ENCODE measurements at places on chromosomes 13 and 19.

GRCh38 chr19:7645163-7645562, 8.3 kb downstream of the STXBP2 start:
- DNase-seq = no peak

- DNase-seq = peak; percentile 40
Measured at GRCh38 chr19:32581705-32582179, 752 bp downstream of the PDCD5 start.

GRCh38 chr19:40800997-40801377, 2.0 kb downstream of the EGLN2 start:
- no peak for DNase-seq

DNA sequence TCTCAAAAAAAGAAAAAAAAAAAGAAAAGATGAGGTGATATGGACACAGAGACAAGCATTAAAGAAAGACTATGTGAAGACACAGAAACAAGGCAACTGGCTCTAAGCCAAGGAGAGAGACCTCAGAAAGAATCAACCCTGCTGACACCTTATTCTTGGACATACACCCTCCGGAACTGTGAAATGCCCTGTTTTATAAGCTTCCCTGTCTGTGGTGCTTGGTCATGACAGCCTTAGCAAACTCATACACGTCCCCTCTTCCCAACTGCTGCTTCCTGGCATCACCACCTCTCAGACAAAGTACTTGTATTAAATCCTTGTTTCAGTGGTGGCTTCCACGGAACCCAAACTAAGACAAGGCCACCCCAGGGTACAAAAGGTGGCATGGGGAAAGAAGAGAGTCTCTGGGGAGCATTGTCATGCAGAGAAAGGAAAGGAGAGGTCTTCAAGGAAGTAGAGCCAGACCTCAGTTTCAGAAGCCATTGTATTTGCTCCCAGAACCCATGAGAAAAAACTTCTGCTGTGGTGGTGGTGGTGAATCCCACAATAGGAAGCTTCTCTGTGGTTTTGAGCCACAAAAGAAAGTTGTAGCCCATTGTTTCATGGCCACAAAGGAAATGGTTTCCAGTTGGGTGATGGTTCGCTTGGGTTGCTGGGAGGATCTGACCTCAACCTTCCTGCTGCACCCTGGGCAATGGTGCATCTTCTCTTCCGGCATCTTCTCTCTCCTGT, 16.3 kb upstream of the TSPAN16 start:
- DNase-seq = no peak

DNA sequence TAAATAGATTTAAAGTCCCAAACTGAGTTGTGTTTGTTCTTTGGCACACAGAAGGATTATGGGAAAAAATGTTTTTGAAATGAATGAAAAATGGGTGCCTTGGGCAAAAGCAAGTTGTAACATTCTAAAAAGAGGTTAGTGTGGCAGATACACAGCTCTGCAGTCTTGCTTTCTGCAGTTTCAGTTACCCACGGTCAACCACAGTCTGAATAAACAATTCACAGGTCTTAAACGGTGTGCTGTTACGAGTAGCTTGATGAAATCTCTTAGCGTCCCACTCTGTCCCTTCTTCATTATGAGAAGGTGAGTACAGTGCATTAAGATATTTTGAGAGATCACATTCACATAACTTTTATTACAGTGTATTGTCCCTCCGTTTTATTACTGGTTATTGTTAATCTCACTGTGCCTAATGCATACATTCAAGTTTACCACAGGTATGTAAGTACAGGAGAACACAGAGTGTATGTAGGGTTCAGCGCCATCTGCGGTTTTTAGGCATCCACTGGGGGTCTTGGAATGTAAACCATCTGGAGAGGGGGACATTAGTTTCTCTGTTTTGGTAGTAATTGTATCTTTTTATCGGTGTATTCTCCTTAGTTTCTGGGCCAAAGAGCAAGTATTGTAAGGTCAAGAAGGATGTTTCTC, 8.1 kb downstream of the FARP1 start:
- DNase-seq = no peak

DNA sequence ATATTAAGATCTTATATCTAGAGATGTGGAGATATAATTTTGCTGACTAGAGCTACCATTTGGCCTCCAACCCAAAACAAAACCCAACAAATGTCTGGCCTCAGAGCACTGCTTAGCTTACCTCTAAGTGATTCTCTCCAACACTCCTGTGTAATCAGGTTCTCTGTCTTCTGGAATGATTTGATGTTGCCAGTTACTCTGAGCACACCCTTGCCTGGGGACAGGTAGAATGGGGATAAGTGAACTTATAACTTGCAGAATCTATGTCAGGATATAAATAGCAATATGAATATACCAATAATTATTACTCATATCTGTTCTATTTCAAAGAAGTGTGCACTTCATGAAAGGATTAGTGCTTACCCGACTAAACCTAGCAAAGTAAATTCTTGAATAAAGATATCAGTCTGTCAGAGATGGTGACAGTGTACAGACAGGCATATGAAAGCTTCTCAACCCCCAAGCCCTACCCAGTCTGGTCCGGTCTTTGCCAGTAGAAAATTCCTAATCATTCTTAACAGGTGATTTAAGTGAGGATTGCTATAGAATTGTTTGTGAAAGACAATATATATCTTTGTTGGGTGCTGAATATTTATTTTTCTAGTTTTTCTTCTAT, 33.0 kb downstream of the ZAR1L start:
- DNase-seq = no peak

DNA sequence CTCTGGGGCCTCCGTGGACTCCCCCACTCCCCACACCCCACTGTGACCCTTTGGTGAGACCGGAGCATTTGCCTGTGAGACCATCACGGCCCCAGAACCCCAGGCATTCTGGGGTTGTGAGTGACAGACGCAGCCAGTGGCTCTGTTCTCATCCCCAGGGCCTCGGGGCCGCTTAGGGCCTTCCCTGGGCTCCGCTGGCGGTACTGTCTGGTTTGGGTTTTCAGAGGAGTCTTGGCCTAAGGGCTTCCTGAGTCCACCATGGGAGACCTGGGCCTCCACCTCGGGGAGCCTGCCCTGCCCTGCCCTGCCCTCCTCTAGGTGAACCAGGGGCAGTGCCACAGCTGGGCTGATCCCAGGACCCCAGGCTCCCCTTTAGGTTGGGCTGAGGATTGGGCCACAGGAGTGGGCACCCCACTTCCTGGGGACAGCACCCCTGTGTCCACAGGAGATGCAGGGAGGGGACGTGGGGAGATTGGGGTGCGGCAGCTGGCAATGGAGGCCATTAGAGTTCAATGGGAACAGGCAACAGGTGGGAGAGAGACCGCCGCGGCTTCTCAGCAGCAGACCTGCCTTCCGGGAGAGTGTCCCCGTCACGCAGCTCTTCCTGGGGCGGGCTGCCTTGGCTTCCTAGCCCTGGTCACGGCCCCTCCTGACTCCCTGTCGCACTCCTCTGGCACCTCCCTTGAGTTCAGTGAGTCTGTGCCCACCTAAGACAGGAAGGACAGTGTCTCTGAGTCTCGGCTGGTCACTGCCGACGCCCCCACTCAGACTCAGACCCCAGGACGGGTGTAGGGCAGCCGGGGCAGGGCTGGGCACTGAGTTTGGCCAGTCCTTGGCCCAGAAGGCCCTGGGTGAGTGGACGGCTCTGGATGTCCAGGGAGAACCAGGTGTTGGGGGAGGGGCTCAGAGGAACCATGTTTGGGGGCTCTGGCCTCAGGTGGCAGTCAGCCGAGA, 164.1 kb downstream of the KDM4B start:
- DNase-seq = no peak

DNA sequence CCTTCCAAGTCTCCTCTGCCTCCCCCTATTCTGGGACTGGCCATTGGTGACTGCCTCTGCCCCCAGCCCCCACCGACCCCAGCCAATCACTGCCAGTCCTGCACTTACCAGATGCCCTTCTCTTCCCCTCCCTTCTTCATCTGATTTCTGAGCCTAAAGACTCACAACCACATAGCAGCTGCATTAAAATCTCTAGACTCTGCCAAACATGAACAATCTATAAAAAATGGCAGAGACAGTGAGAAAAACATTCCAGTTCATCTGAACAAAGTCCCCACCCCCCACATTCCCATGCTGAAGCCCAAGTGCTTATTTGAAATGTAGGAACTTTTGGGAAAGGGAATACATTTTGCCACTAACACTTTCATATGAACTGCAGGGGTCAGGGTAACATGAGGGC, 60.8 kb downstream of the KCTD12 start:
- DNase-seq = no peak

DNA sequence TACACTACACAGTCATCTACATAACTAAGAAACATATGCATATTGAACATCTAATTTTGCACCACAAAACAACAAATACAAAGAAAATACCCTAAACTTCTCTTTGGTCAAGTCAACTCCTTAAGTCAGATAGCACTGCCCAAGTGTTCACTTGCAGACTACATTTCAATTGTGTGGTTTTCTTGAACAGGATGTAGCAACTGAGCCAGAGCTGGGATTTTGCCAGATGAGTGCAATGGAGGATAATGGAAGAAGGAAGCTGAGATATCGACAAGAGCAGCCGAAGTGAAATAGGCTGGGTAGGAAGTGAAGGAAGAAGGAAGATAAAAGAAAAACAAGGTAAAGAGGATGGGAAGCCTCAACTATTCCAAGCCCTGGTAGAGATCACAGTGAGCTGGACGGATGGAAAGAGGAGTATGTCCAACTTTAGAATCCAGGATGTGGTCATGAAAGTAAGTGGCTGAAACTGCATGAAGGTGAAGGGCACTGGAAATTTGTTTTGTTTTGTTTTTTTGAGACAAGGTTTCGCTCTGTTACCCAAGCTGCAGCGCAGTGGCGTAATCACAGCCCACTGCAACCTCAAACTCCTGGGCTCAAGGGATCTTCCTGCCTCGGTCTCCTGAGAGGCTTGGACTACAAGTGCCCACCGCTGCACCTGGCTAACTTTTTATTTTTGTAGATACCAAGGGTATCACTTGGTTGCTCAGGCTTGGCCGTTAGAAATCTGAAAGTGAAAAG, 15.0 kb downstream of the NUFIP1 start:
- peak; percentile 25 for DNase-seq

- peak; percentile 67 for DNase-seq
Measured at GRCh38 chr13:101512650-101513049, 60.2 kb downstream of the ITGBL1 start.

GRCh38 chr13:28375250-28375930, 119.5 kb downstream of the FLT1 start:
- DNase-seq = no peak

GRCh38 chr19:45564131-45564780, 20.3 kb downstream of the OPA3 start:
- DNase-seq = no peak

DNA sequence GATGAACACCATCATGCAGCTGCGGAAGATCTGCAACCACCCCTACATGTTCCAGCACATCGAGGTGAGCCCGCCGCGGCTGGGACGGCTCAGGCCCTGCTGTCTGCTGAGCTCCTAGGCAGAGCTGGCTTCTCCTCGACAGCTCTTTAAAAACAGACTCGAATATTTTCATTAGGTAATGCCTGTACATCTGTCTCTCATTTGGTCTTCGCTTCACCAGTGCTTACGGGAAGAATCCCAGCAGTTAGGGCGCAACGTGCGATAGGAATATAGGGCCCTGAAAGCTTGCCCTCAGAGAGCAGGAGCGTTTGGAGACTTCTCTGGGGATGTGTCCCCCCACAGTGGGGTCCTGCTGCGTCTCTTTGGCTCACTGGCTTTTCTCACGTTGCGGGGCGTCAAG, 63.8 kb upstream of the LDLR start:
- DNase-seq = no peak

DNA sequence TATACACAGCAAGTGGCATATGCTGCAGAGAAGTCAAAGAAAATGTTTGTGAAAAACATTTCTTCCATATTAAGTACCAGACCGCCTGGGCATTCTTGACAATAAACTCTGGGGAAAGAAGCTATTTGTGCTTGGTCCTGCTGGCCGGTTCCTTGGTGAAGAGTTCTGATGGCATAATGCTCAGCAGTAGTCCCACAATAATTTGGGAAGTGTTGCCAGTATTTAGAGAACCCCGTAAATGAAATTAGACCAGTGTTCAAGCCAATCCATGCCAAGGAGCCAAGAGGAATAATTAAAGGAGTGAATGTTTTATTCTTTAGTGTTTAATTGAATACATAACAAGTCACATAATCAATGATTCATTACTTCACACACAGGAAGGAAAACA, 6.3 kb downstream of the KCTD12 start:
- no peak for DNase-seq

DNA sequence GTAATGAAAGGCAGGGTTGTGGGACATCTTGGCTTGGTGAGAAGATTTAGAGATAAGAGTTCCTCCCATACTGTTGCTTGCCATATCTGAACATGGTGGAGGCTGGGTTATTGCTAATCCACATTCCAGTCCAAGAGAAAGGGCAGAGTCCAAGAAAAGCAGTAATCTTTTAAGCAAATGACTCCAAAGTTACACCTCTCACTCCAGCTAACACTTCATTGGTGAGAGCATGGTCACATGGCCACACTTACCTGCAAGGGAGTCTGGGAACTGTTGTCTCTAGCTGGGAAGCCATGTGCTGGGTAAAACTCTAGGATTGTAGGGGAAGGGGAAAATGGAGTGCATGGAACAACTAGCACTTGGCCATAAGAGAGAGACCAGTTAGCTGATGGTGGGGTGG, 5.6 kb downstream of the C19orf81 start:
- DNase-seq = no peak

- no peak for DNase-seq
Measured at GRCh38 chr19:46030812-46031550, 8.1 kb upstream of the PGLYRP1 start.

- no peak for DNase-seq
Measured at GRCh38 chr13:34512817-34513216, 429.3 kb upstream of the NBEA start.

GRCh38 chr19:55667958-55668357, 7.1 kb upstream of the EPN1 start:
- DNase-seq = no peak

All from A172 (cell line).